ENCODE measurements at places on chromosomes 16 and 17. TPM values are rescaled to one million over a fixed set of nuclear protein-coding genes. Genes with fewer than 3 reads are reported as not detected.

GRCh38 chr17:57663326-57664070 lies 81.6 kb downstream of the CCDC182 start:
- no peak for DNase-seq

GRCh38 chr17:41579484-41580243 lies 7.0 kb downstream of the KRT14 start:
- DNase-seq = peak; percentile 89

DNA sequence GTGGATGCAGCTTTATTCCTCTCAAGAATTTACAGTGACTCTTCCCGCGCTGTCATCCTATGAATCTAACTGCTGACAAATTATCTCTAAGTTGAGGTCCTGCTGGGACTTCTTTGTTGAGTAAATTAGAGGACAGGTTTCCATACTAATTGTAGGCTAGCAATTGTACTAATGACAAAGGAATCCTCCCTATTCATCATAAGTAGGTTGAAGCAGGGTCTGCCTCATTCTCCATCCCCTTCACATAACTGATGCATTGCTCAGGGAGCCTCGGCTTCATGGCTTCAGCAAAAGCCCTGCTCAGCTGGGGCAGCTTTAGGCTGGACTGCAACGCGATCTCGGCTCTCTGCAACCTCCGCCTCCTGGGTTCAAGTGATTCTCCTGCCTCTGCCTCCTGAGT lies 83.1 kb upstream of the IRX6 start:
- no peak for DNase-seq

The IKZF3 gene
- 0.75 TPM for total RNA-seq

The NPIPA3 gene
- 4.5 TPM for total RNA-seq

The SSTR5 gene
- total RNA-seq = not detected

The RNU2-1 gene
- total RNA-seq = 7,362 TPM

The SRCIN1 gene
- 21.4 TPM for total RNA-seq

- no peak for DNase-seq
These were observed 19.6 kb upstream of the EFCAB13 start for GRCh38 chr17:47304186-47304585.

- DNase-seq = no peak
These were observed 3.2 kb upstream of the SAMD14 start for GRCh38 chr17:50133028-50133768.

DNA sequence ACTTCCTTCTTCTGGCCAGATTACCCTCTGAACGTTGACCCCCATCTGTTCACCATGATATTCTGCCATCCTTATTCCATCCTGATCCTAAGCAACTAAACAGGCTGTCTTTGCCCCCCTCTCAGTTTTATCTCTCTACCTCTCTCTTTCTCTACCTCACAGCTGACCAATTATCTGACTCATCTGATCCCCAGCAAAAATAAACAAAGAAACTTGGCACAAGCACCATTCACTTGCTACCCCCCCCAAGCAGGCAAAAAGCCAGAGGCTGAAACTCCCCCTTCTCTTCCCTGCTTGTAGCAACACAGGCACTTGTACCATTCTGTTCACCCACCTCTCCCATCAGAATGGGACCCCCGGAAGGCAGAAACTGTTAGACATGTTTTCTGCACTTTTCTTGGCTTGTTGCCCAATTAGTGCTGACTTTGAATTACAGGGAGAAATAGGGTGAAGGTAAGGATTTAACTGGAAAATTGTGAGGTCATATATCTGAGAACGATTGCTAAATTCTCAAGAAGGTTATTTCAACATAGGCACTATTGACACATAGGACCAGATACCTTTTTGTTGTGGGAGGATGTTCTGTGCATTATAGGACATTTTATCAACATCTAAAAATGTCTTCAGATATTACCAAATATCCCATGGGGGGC lies 163.2 kb downstream of the TOX3 start:
- DNase-seq = no peak

- DNase-seq = no peak
These were observed 100.3 kb downstream of the TANC2 start for GRCh38 chr17:63066158-63066813.

The ALDH3A2 gene
- total RNA-seq = 78.4 TPM

The TBC1D3G gene
- not detected for total RNA-seq

DNA sequence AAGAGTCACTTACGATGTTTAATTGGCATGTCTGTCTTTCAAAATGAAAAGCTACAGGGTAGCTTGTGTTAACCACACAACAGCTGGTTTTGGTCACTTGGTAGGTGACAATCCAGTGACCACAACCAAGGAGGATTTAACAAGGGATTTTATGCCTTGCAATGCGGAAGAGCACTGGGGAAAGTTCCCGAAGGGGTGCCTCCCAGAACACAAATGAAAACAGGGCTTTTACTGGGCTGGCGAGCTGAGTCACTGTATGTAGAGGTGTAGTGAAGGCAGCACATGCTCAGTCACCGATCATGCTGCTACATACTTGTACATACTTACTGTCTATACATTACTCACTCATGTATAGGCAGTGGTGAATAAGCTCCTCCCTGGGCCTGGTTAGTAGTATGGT lies 483.5 kb downstream of the CDH13 start:
- DNase-seq = no peak

The TEX19 gene
- not detected for total RNA-seq

DNA sequence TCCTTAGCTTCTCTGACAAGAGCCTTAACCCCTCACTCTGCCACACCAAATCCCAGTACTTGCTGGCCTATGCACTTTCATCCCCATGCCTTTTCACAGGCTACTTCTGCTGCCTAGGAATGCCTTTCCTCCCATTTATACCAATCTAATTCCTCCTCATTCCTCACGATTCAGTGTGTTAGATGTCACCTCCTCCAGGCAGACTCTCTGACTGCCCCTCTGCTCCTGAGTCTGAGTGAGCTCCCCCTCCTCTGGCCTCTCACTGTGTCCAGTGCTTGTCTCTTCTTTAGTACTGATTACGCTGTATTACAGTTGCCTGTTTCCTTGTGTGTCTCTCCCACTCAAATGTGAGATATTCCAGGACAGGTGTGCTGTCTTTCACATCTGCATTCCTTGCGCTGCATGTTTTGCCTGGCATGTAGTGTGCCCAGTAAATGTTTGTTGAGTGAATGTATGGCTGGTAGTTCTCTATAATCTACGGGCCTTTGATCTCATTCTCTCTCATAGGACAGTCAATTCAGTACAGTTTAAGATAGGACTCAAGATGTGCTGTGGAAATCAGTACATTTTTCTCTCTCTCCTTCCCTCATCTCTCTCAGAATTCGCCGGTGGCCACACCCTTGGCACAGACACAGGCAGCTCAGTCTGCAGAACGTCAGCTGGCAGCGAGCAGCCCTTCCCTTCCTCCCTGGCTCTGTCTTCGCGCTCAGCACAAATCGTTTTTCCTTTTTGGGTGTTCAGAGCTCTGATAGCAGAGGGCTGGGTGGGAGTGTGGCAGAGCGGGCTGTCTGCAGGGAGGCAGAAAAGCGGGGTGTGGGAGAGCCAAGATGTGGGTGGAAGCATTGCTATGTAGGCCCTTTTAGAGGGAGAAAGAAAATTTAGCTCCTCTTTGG lies 18.5 kb downstream of the ARL4D start:
- DNase-seq = no peak

- no peak for DNase-seq
These were observed 5.0 kb downstream of the ZNF689 start for GRCh38 chr16:30605158-30605557.

The PRSS36 gene
- 1.4 TPM for total RNA-seq

The MYH13 gene
- not detected for total RNA-seq

The GDPD3 gene
- total RNA-seq = 10.7 TPM

- DNase-seq = no peak
These were observed 21.4 kb downstream of the SLC7A6 start for GRCh38 chr16:68285683-68286082.

DNA sequence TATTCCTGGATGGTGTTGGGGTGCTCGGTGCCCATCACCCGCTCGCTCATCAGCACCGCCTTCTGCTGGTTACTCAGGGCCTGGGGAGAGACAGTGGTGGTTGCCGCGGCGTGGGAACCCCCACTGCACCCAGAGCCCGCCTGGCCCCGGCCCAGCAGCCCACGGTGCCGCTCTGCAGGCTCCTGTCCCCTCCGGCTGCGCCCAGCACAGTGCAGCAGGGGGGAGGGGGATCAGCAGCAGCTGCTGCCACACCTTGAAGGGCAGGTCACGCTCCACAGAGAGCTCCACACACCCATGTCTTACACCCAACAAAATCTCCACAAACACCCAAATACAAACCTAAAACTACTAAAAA lies 18.8 kb downstream of the CLUH start:
- no peak for DNase-seq

- no peak for DNase-seq
These were observed 5.0 kb downstream of the CTF1 start for GRCh38 chr16:30901201-30902028.

GRCh38 chr17:45790296-45790922 lies 6.3 kb downstream of the CRHR1 start:
- no peak for DNase-seq

DNA sequence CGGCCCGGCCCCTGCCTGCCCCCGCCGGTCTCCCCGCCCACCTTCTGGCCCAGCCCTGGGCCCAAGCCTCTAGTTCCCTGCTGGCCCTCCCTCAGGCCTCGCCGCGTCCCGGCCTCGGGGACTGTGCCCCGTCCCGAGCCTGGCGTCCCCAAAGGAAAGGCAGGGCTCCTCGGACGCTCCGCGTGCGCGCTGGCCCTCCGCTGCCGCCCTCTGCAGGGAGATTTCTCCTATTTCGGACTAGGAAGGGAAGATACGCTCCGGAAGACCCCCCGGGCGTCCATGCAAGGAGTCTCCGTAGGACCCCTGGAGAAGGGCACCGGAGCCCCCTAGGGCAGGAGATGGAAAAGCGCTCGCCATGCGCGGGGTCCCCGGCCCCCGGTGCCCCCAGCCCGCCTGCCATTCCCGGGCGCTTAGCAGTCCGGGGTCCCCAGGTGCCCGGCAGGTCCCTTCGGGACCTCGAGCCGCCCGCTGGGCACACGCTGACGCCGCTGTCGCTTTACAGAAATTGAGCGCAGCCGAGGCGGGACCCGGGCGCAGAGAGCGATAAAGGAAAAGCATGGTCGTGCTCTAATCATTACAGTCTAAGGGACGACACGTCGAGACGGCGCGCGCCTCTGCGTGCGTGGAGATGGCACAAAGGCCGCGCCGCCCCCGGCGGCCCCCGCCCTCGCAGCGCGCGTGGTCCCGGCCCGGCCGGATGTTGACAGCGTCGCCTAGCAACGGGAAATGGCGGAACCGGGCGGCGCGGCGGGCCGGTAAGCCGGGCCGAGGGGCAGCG lies at the start of gene CCDC40:
Gene CCDC40, plus strand, starts transcription at position 706 of the 778 bp plus-strand sequence. Its CDS starts 21 bp downstream, at position 727.
- peak; percentile 79 for DNase-seq

The SNAI3 gene
- total RNA-seq = 0.69 TPM

DNA sequence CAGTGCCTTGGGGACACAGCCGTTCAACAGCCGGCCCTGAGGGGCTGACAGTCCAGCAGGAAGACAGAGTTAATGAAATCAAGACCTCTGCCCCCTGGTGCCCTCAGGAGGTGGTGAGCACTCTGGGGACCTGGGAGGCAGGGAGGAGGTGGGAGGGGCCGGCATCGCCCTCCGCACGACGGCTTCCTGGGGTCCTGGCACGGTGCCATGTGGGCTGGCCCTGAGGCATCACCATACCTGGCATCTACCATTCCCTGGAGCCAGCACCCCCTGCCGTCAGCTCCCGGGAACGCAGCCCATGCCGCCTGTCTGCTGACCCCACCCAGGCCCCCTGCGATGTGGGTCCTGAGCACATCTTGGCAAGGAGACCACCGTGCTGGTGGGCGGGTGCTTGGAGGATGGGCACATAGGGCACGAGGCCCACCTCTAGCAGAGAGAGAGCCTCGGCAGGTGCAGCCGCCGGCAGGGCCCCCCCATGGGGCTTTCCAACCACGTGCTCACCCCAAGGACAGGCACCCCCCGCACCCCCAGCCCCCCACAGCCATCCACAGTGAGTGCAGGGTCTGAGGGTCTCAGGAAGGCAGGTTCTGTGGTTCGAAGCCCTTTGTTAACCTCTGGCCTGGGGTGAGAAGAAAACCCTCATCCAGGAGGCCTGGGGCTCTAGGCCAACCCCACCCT lies 52.5 kb downstream of the ZFPM1 start:
- DNase-seq = peak; percentile 81

The TM4SF5 gene
- total RNA-seq = not detected

DNA sequence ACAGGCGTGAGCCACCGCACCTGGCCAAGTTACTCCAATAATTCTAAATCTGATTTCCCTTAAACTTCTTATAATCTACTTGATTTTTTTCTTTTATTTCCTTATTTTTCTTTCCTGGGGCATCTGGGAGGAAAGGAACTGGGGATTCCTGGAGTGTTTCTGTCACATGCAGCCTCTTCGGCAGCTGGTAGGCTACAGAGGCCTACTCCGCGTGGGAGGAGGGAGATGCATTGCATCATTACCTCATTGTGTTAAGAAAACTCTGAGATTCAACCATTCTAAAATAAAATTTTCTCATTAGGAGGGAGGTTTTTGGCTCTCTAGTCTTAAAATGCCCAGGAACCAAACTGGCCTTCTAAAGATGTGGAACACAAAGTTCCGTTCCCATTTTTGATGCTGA lies 64.0 kb downstream of the SOX9 start:
- no peak for DNase-seq

The SULT1A4 gene
- total RNA-seq = 3.2 TPM

GRCh38 chr17:72342061-72342460 lies 221.2 kb downstream of the SOX9 start:
- no peak for DNase-seq

DNA sequence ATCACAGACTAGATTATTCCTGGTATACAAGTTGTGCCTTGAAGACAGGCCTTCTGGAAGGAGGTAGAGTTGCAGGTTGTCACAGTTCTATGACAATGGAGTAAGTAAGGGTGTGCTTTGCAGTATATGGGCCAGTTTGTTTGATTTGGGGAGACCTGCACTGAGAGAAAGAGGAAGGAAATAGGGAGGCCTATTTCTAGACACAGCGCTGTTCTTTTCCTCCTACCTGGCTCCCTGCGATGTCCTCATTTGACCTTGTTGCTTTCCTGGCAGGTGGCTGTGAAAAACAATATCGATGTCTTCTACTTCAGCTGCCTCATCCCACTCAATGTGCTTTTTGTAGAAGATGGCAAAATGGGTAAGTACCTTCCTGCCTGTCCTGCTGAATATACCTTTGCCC lies 22.5 kb upstream of the RASL10B start:
- no peak for DNase-seq

DNA sequence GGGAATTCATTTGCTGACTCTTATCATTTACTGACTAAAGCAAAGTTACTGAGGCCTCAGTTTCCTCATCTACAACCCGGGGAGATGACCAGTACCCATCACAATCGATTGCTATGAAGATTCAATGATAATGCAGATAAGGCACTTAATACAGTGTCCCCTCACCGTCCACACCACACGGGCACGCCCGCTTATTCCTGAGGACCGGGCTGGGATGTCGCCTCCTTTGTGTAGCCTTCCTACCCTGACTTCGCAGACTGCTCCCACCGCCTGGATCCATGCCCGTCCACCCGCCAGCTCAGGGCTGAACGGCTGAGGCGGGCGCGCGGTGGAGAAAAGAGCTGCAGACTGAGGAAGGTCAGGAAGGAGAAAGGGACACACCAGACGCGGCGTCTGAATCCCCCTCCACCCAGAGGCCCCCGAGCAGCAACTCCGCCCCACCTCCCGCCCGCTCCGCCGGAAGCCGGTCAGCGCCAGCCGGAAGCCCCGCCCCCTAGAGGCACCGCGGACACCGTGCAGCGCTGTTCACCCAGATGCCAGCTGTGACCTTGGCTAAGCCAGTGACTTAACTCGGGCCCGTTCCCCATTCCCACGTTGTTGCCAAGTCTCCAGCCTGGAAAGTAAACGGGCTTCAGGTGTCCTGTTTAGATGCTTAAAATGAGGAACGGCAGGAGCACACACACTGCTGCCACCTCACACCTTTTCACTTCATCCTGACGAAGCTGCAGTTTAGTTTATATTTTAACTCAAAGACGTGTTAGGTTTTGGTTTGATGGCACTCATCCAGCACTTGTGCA lies at the start of gene KRABD2:
Gene KRABD2, minus strand, starts transcription at position 434 of the 797 bp plus-strand sequence.
- peak; percentile 92 for DNase-seq
